ENCODE measurements at places on chromosomes 12 and 14. TPM values are rescaled to one million over a fixed set of nuclear protein-coding genes. Genes with fewer than 3 reads are reported as not detected.

DNAI7 gene
- 0.07 TPM for total RNA-seq

SLC10A1 gene
- total RNA-seq = not detected

STAC3 gene
- total RNA-seq = 0.48 TPM

CMA1 gene
- total RNA-seq = not detected

DNAH10 gene
- 0.04 TPM for total RNA-seq

CLEC4E gene
- not detected for total RNA-seq

SELPLG gene
- total RNA-seq = 0.34 TPM

ATP5MC2 gene
- 195 TPM for total RNA-seq

INSM2 gene
- total RNA-seq = not detected

TCL1A gene
- total RNA-seq = not detected

ZNF410 gene
- 57.9 TPM for total RNA-seq

GMFB gene
- total RNA-seq = 58.2 TPM

RNASE12 gene
- total RNA-seq = not detected

SP7 gene
- total RNA-seq = not detected

DNA sequence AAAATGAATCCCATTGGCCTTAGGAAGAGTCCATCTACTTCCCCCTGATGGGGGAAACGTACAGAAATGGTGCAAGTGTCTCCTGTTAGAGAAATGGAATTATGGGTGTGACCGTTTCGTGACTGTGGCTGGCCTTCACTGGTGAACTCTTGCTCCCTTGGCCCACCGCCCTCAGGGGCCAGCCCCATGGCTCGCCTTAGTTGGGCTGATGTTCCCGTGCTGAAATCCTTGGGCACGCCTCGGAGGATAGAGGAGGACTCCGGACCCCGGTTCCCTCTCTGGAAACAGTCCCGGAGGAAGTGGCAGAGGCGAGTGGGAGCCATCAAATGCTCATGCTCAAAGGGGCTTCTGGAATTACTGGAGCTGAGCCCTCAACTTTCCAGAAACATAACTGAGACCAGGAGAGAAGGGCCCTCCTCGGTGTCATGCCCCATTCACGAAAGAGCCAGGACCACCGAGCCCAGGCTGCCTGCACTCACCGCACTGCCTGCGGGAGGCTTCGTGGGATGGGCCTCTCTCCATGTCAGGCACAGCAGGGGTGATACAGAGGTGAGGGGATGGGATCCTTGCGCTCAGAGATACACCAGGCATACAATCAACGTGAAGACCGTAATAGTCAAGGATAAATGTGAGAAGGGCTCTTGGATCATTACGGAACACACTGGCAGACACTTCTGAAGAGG is 10.1 kb upstream of the CACNA2D4 start:
- no peak for DNase-seq

DNA sequence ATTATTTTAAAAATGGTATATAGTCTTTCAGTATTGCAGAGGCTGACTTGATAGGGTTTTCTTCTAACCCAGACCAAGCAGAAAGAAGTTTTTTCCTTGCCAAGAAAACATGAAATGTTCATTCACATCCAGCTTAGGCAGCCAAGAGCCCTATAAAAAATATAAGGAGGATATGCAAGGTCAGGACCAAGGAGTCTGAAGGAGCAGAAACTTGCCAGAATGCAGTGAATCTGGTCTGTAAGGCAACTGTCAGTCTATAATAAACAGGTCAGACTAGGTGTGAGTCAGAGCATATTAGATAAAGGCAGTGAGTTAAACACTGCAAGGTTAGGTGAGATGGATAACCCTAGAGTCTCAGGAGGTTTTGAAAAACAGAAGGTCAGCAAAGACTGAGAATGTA is 645.5 kb downstream of the C12orf50 start:
- DNase-seq = no peak

DNA sequence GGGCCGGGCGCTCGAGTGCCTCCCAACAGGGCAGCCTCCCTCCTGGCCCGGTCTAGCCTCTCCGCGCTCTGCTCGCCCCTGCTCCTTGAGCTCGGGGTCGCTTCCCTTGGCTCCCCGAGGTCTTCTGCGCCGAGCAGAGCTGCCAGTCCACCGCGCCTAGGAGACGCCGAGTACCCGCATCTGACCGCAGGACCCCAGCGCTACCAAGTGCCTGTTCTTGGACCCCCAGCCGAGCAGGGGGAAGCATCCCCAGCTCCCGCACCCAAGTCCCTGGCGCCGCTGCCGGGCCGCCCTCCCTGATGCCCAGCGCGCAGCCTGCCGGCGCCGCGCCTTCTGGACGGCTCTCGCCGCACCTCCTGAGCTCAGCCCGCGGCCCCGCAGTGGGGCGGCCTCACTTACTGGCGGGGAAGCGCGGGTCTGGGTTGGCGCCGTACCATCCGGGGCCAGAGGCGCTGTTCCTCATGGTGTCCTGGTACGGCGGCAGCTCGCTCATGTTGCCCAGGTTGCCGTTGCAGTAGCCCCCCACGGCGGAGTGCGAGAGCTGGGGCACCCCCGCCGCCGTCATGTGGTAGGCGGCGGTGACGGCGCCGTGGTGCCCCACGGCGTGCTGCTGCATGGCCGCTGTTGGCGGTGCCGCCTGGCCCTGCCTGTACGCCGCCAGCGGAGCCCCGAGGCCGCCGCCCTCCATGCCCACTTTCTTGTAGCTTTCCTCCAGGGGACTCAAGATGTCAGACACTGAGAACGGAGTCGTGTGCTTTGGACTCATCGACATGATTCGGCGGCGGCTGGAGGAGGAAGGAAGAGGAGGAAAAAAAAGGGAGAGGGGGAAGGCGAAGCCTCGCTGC is 1.2 kb downstream of the NKX2-1 start:
- DNase-seq = no peak

- DNase-seq = no peak
Measured at GRCh38 chr14:42047421-42048055, 440.9 kb downstream of the LRFN5 start.

GRCh38 chr12:38156497-38157245 is 159.9 kb upstream of the ALG10B start:
- DNase-seq = no peak

GRCh38 chr12:31041033-31041564 is 32.6 kb upstream of the DDX11 start:
- no peak for DNase-seq

GRCh38 chr14:21092273-21093011 is 6.0 kb downstream of the ZNF219 start:
- DNase-seq = peak; percentile 43

DNA sequence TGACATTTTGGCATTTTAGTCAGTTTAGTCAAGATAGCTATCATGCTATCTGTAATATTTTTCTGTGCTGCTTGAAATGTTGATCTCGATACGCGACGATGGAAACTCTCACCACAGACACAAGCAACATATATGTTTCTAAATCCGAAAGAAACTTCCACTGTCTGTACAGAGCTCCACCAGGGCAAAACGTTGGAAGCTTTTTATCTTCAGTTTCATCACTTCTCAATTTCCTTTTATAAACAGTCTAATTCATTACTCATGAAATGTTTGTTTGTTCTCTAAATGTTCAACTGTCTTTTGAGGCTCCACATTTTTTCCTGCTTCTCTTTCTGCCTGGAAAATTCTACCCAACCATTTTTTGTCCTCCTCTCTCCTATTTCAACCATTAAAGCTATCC is 737.6 kb downstream of the SLC16A7 start:
- DNase-seq = no peak

DNA sequence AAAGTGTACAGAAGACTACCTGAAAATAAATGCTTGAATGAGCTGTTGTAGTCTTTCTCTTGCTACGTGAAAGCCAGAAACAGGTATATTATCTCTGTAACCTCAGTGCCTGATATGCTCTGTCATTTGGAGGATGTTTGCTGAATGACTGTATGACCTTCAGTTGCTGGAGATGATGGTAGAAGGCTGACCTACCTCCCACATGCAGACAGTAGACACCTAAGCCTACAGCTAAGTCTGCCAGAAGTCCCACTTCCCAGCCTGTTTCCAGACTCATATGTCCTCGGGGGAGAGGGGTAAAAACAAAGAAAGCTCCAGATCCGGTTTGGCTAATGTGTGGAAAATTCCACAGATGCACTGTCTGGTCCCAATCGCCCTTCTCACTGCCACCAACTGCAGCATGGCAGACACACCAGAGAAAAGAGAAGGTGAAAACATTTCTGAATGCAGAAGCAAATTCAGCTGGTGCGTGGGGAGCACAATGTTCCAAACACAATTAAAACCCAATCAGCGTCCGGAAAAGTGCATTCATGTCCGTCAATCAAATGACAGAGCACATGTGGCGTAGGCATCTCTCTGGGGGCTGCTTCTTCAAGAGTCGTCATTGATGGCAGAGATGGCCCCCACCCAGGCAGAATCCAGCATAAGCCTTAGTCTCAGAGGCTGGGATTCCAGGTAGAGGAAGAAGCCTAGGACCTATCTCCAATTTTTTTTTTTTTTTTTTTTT is 76.3 kb upstream of the TBX3 start:
- no peak for DNase-seq

DNA sequence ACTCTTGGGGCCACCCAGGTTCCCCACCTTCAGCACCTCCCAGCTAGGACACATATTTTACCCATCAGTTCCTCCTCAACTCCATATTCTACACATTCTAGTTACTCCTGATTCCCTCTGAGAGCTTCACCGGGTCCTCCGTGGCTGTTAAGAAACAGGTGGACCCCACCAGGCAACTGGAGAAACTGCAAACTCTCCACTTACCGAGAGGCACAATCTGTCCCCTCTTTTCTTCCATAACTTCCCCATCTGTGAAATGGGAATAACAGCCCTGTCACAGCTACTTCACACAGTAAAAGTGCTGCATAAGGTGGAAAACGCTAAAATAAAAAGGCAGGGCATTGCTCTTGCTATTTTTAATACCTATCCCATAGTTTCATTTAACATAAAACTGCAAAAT is 1.5 kb downstream of the SLC7A8 start:
- DNase-seq = no peak

DNA sequence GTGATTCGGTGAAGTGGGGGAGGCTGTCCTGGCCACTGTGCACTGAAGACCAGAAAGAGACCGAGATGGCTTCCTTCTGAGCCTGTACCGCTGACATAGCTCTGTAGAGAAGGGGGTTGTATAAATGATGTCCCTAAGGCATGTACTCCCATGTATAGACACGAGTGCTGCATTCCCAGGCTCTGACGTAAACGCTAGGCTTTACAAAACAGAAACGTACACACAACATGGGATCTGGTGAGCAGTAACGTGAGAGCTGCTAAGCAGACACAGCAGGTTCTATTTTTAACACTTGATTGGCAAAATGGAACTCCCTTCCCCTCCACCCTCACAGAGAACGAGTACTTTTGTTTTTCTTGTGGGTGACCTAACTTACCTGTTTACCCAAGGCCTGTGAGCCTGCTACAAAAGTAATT is 35.9 kb downstream of the ACADS start:
- DNase-seq = peak; percentile 95

- DNase-seq = no peak
Measured at GRCh38 chr12:55296469-55296868, at the start of gene OR6C6. Gene OR6C6 (minus strand): TSS chr12:55296569. CDS start chr12:55295232, 1,337 bp downstream.

DNA sequence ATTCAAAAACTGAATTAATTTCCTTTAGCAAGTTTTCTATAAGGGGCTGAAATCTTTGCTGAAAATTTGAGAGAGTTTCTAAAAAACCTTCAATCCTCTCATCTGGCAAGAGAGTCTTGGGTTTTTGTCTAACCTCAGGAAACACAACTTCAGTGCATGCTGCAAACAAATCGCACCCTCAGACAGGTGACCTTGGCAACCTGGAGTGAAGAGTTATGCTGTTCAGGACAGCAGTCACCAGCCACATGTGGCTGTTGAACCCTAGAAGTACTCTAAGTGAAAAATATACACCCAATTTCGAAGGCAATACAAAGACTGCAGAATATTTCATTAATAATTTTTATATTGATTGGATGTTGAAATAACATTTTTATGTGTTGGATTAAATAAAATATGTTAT is 184.8 kb downstream of the RPS29 start:
- DNase-seq = no peak

DNA sequence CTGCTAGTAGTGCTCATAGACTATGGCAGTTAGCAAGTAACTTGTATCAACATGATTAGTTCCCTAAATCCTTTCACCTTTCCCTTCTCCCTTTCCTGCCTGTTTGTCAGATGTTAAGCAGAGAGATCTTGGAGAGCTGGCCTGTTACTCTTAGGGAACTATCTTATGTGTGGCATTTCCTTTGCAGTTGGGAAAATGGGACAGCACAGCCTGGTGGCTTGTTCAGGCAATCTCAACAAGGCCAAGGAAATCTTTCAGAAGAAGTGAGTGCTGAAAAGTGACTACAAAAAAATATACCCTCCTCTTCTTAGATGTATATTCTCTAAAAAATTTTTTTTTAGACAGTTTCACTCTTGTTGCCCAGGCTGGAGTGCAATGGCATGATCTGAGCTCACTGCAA is 7.4 kb downstream of the PARP2 start:
- no peak for DNase-seq

- no peak for DNase-seq
Measured at GRCh38 chr12:124769163-124769530, 94.5 kb downstream of the SCARB1 start.

- DNase-seq = no peak
Measured at GRCh38 chr12:70928071-70928470, 7.5 kb upstream of the PTPRR start.

- DNase-seq = no peak
Measured at GRCh38 chr14:68893566-68893965, 85.5 kb downstream of the ACTN1 start.

DNA sequence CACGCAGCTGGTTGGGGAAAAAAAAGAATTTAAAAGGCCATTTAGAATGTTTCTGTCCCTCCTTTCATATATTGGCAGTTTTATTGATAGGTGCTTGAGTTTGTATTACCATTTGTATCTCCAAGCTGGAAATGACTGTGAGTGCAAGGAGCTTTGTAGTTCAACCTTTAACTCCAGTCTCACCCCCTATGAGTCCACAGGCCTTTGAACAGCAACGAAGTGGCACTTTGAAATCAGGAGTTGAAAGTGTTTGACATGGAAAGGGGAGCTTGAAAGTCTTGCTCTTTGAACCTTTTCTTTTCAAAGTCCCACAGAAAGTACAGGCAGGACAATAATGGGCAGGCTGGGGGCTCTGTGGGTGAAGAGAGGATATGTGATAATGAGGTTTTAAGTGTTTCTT is 480.3 kb downstream of the RERGL start:
- no peak for DNase-seq

- DNase-seq = peak; percentile 93
Measured at GRCh38 chr12:104263580-104264358, 39.8 kb upstream of the EID3 start.

DNA sequence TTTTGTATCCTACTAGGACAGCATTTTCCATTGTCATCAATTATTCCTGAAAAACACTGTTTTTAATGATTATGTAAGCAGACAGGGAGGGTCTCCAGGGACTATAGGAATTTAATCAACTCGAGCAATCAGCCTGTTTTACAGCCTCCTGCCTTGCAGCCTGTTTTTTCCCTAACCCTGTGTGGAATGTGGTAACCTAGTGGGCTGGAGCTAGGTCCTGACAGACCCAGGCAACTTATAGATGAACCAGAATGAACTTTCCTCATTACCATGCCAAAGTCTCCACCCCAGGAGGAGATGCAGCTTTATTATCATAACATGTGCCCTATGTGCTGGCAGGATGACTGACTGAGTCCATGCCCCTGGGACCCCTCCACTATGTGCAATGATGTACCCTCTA is 375.1 kb downstream of the BMP4 start:
- DNase-seq = no peak

- no peak for DNase-seq
Measured at GRCh38 chr14:24874514-24875202, 175.3 kb downstream of the STXBP6 start.

GRCh38 chr14:57266065-57266464 is 2.6 kb downstream of the EXOC5 start:
- DNase-seq = no peak
